ENCODE measurements at places on chromosomes 6 and 20.

GRCh38 chr20:13119583-13119982 is 101.5 kb upstream of the ISM1 start:
- no peak for DNase-seq

DNA sequence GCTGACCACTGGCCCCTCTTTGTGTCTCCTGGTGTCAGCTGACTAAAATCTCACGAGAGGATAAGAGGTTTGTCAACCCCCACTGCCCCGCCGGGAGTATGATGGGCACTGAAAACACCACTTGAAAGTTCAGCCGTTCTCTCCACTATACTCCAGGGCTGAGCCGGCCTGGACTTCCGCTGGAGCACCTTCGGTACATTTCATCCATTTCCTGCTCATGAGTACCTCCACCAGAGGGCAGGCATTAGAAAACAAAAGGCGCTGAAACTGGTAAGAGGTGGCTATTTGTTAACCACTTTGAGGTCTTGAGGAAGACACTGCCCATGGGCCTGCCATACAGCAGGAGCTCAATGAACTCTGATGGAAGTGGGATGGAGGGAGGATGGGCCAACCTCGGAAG is 17.9 kb upstream of the ANKRD60 start:
- no peak for DNase-seq

- DNase-seq: no peak
These were observed 260.4 kb downstream of the CBLN4 start for GRCh38 chr20:55744896-55745295.

DNA sequence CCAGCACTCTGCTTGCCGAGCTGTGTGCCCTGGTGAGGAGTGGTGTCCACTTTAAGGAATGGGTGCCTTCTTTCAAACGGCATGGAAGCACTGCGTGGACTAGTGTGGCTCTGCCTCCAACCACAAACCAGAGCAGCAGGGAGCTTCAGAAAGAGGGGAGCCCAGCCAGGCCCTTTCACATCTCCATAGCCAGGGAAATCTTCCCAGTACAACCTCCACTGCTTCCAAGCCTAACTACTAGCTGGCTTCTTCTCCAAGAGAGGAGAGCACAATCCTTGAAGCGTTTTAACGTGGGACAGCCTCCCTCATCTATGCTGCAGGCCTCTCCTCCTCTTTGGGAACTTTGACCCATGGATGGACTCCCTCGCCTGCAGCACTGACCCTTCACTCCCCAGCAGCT is 26.7 kb downstream of the TNXB start:
- DNase-seq: no peak

GRCh38 chr6:148653138-148653776 is 93.6 kb upstream of the UST start:
- DNase-seq: no peak

GRCh38 chr6:90169374-90169773 is 127.3 kb downstream of the BACH2 start:
- no peak for DNase-seq

DNA sequence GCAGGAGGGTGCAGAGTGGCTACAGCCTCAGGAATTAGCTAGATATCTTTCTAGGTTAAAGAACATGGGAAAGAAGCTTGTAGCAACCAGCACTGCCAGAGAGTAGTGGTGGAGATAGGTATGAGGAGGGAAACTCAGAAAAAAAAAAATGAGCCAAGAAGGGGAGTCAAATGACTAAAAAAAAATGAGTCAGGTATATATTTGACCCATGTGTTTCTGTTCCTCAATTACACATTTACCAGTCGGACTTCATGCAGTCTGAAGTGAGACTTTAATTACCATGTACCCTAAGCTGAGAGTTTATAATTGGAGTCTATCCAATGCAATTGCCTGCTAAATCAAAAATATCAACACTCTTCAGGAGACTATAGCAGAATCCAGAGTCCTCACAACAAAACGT is 964.6 kb downstream of the HACE1 start:
- no peak for DNase-seq

- DNase-seq: no peak
These were observed 348.9 kb upstream of the KCNQ5 start for GRCh38 chr6:72272958-72273357.

DNA sequence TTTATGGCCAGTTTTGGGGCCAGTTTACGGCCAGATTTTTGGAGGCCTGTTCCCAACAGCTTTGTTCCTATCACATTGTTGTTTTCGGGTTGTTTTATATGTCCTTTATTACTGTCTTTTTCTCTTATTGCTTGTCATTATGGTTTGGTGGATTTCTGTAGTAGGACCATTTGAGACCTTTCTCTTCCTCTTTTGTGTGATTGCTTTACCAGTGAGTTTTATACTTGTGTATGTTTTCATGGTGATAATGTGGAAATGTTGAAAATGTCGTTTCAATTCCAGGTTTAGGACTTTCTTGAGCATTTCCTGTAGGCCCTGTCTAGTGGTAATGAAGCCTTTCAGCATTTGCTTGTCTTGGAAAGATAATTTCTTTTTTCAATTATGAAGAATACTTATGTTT is 17.8 kb downstream of the HLA-B start:
- no peak for DNase-seq

- DNase-seq: no peak
These were observed 50.2 kb downstream of the TRAM2 start for GRCh38 chr6:52526634-52527033.

- DNase-seq: no peak
These were observed 1.5 kb upstream of the MAPK13 start for GRCh38 chr6:36128793-36129192.

DNA sequence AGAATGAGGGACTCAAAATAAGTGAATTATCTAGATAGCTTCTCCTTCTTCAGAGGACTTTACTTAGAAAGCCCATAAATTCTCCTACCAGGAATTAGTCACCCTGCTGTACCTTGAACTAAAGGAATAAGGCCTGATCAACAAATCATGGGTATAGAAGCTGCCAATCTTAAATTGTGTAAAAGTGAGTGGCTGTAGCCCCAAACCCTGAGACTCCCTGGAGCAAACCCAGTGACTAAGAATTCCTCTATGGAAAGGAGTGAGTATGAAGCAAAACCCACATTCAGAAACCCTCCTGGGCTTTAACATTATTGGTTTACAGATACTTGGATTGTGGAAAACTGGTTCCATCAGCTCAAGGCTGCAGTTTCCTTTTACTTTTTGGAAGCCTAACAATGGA is 285.8 kb upstream of the TBX18 start:
- no peak for DNase-seq

GRCh38 chr6:144478483-144478882 is 193.3 kb downstream of the UTRN start:
- DNase-seq: no peak

GRCh38 chr20:2382833-2383232 is 2.1 kb downstream of the TGM6 start:
- DNase-seq: no peak

DNA sequence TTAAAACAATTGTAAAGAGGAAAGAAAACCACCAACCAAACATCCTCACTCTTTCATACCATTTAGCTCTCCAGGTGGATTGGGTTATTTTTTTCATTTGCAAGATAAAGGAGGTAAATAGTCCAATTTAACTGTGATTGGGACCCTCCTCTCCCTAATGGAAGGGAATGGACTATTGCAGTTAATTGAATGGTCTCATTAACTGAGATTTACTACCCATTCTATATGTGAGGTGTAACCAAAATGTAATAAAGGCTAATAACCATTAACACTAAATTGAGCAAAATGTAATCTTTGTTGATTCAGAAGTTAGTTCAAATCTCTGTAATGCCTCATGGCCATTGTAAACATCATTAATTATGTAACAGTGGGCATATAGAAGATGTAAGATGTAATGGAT is 105.0 kb downstream of the KLHL32 start:
- DNase-seq: no peak

DNA sequence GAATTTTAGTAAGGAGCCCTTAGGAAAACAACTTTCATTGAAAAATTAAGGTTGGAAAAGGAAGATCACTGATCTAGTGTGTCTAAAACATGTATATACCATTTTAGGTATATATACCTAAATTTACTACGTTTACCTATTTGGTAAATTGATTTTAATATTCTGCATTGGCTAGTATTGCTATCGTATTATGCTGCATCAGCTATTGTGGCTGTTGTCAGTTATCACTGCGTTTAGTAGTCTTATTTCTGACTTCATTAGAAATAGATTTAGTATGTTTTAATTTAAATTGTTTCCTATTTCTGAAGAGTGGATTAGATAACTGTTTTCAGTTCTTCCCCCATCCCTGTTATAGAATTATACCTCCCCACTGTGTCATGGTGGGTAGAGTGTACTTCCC is 101.7 kb upstream of the ARG1 start:
- DNase-seq: no peak

DNA sequence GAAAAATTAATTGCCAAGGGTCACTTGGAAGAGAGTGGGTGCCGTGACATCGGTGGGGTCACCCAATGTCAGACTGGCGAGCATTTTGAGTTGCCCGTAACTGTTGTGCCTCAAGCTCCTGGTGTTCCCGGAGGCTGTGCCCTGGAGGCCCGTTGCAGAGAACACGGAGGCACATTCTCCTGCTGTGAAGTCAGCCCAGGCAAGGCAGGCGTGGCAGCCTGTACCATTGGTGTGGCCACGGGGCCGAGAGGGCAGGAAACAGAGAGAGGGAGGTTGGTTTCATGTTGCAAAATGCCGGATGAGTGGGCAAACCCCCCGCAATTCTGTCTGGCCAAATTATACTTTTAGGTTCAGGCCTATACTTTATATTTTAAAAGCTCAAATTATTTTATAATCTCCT is 81.2 kb downstream of the THBS2 start:
- no peak for DNase-seq

DNA sequence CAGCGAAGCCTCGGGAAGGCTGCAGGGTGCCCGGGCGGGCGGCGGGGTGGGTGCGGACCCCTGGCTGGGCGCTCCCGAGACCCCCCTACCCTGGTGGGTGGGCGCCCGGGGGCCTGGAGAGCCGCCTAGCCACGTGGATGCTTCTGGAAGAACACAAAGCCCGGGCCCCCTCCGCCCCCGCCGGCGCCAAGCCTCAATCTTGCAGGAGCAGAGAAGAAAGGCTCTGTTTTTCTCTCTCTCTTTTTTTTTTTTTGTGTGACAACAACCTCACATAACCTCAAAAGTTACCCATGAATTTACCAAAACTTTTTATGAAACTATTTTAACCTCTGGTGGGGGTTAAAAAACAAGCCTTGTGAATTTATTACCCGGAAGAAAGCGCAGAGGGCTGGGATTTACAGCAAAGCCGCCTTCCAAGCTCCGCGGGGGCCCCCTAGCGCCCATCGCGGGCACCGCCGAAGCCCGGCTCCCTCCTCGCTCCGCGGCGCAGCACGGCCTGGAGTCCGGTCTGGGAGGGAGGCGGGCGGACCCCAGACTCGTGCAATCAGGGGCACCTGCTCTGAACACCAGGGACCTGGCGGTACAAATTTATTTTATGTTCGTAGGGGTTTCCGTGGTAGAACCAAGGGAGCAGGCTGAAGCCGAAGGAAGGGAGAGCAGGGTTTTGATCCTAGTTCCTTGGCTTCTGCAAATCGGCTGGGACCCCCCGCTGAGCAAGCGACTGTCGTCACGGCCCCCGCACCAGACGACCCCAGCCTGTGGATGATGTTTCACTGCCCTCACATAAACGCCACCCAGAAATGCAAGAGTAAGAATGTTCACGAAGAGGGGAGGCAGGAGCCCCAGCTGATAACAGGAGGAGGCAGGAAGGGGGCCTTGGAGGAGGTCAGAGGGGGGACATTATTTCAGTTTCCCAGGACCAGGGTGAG is 58.9 kb downstream of the ZNF831 start:
- peak; percentile 30 for DNase-seq

- no peak for DNase-seq
These were observed 174.9 kb downstream of the FRK start for GRCh38 chr6:115885636-115886366.

DNA sequence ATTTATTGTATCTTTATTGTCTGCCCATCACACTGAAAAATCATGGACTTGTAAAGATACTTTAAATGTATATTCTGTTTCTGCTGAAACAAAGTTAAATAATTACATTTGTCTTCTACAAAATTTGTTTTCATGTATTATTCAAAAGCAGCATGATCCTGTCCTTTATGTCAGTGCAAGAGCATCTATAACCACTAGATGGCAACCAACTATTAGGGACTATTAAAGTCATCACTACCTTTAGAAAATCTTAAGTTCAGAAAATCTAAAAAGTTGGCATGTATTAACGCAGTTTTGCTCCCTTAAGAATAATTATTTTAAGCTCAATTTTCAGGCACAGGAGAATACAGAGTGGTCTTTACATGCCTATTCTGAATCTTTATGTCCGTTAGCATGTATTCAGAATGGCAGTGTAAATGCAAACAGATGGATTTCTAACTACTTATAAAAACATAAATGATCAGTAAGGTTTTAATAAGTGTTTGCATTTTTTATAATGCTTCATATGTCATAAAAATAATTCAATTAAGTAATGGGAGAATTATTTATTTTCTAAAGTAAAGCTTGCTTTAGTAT is 17.8 kb downstream of the TMEM30A start:
- no peak for DNase-seq

- peak; percentile 78 for DNase-seq
These were observed 37.1 kb upstream of the GRM4 start for GRCh38 chr6:34182751-34183531.

- DNase-seq: no peak
These were observed 32.8 kb downstream of the KCNK17 start for GRCh38 chr6:39281312-39281980.

- DNase-seq: peak; percentile 37
These were observed 378 bp upstream of the ERVFRD-1 start for GRCh38 chr6:11111769-11112437.

- no peak for DNase-seq
These were observed 33.0 kb downstream of the HNF4A start for GRCh38 chr20:44388466-44389023.

DNA sequence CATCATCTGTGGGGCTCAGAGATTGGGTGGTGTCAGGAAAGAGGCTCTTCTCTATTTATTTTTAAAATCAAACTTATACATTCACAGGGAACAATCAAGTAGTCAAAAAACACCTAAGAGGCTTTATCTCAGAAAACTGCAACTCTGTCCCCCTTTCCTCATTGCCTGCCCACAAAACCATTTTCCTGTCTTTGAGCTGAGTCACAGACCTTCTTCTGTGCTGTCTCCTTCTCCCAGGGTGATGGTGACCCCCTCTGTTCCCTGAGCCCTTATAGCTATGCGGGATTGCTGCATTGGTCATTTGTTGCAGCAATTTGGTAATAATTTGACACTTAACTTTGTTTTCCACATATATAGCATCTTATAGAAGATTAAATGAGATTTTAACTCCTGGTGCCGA is 195.2 kb upstream of the PROKR2 start:
- DNase-seq: no peak

GRCh38 chr6:132286298-132287019 is 114.8 kb downstream of the MOXD1 start:
- DNase-seq: no peak

DNA sequence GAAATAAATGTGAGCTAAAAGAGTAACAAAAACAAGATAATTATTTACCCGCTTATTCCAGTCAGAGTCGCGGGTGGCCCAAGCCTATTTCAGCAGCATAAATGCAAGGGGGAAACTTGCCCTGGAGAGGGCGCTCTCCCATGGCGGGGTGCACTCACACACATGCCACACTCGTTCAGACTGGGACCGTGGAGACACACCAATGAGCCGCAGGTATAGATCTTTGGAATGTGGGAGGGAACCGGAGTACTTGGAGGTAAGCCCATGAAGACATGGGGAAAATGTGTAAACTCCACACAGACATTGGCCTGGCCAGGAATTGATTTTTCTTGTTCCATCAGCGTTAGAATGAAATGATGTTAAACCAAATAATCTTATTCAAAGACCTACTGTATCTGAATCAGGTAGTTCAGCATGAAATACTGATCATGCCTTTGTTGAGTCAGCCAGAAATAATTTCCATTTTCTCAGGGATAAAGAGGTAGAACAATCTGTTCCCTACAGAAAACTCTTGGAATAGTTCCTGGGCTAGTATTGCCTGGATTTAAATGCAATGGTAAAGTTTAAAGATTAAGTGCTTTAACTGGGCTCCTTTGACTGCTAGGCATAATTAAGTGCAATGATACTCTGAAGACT is 191.5 kb downstream of the MCHR2 start:
- no peak for DNase-seq
